Renal pelvis (tissue), 12 donors: ENCODE measurements at places on chromosomes 11 and 22. TPM values are rescaled to one million over a fixed set of nuclear protein-coding genes. Genes with fewer than 3 reads are reported as not detected.

Gene PLEKHA7
- polyA plus RNA-seq = 55.2 TPM

Gene LINC01488
- 0.04 TPM for polyA plus RNA-seq

Gene BATF2
- 3.1 TPM for polyA plus RNA-seq

Gene MS4A7
- 7.8 TPM for polyA plus RNA-seq

Gene SCN2B
- polyA plus RNA-seq = 3.7 TPM

Gene OR2D2
- polyA plus RNA-seq = not detected

Gene KREMEN1
- polyA plus RNA-seq = 21.5 TPM

Gene IGLL5
- 0.48 TPM for polyA plus RNA-seq

Gene ANKK1
- polyA plus RNA-seq = 0.88 TPM

Gene SHANK2
- polyA plus RNA-seq = 42.9 TPM

Gene OR51Q1
- polyA plus RNA-seq = not detected
